Lower leg skin (tissue), 4 donors: ENCODE measurements at places on chromosomes 5 and 9.
A peak's percentile ranks its signal among the peaks of the same experiment; 100 is the strongest.

DNA sequence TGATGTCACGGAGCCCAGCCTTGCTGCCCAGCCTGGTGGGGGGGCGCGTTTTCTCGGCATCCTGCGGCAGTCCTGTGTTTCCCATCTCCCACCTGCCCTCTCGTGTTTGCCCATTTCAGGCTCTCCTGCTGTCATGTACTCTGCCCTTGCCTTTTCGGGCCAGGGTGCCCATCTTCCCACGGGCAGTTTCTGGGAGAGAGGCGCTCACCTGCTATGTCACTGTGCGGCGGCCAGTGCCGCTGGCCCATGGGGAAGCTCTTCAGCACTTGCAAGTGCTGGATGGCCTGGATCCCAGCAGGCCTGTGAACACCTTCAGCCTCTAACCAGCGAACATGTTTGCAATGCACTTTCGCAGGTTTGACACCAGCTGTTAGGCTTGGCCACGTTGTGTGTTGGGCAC, 33.5 kb downstream of the SRD5A1 start:
- no peak for DNase-seq

- DNase-seq, result no peak
Observed at GRCh38 chr9:37947977-37948376, 44.0 kb upstream of the SLC25A51 start.

DNA sequence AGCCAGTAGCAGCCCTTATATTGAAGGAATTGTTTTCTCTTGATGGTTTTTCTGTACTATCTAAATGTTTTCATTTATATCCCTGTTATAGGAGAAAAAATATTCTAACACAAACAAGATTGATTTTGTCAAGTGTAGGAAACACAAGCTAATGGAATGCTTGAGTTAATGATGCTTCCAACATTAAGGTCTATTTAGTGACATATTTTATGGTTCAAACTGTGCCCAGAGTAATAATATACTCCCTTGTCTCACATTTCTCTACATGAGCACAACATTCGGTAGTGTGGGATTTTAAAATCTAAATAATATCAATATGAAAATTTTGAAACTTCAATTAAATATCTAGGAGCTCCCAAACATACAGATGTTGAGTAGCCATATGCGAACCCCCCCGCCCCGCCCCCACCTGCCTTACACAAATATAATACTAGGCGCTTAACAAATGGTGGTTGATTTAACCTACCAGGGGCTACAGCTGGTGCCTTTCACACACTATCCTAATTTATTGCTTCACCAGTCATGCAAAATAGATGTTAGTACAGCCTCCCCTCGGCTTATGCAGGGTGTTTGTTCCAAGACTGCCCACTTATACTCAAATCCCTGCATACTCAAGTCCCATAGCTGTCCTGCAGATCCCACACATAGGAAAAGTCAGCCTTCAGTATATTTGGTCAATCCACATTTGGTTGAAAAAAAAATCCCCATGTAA, 124.1 kb upstream of the ACO1 start:
- no peak for DNase-seq

DNA sequence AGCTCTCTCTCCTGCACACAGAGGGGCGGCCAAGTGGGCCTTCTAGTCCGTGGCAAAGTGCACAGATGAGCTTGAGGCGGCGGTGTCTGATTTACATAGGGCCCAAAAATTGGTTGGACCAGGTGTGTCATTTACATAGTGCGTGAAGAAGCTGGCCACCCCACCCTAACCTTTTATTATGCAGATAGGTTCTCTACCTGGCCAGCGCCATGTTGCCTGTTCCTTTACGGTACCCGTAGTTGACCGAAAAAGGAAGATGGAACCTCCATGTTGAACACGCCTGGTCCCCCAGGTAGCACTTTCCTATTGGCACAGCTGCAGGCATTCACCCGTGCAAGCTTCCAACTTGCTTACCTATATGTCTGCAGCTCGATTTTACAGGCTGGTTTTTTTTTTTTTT, 61.5 kb downstream of the GNA14 start:
- DNase-seq, result no peak

DNA sequence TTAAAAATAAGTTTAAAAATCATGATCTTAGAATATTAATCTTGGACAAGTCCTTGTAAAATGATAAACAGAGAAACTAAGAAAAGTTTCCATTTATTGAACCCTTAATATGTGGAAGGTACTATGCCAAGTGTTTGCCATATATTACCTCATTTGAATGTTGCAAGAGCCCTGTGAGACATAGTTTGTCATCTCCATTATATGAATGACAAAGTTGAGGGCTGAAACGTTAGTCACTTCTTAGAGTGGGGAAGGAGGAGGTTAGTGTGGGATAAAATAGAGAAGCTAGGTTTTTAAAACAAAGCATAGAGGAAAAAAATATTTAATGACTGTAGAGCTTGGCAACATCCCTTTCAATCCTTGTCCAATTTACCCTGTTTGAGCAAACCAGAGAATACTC, 2.0 kb downstream of the TNC start:
- DNase-seq, result no peak

DNA sequence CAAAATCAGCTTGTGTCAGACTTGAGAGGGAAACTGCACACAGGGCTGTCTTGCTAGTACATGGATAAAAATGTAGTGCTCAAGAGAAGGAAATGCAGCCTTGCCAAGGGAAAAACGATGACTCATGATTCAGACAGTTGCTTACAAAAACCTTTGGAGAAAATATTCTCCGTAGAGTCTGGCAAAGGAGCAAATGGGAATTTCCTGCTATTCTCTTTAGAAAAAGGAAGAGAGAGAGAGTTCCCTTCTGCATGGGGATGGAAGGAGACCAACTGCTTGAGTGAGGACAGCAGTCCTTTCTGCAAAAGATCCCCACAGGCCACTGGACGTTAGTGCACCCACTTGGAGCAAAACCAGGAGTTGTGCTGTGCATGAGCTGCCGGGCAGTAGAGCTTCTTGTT, 7.6 kb downstream of the IFNB1 start:
- no peak for DNase-seq

DNA sequence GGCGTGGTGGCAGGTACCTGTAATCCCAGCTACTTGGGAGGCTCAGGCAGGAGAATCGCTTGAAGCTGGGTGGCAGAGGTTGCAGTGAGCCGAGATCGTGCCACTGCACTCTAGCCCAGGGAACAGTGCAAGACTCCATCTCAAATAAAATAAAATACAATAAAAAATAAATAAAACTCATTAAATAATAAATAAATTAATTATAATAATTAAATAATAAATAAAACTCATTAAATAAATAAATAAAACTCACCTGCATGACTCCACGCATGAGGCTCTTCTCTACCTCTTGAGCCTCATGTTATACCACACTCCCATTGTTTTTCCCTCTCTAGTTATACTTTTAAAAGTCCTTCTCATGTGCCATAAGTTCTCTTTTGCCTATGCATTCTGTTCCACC, 995.4 kb downstream of the MAT2B start:
- DNase-seq, result no peak

- no peak for DNase-seq
Observed at GRCh38 chr9:84785792-84786547, 116.4 kb downstream of the NTRK2 start.

DNA sequence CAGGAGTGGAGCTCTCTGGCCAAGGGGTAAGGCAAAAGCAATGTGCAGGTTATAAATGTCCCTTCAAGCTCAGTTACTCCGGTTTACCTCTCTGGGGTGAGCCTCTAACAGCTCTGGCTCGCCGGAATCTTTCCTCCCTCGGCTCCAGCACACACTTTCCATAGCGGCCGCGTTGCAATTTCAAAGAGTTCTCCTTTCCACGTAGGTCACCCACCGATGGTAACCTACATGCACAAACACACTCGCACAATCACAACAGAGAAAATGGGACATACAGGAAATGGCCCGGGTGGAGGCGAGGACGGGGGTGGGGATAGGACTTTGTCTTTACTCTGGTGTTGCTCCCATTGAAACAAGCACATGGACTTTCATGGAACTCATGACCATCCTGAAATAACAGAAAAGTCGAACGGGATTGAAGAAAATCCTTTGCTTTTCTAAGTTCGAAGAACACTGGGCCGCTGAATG, 1.2 kb downstream of the LHFPL2 start:
- DNase-seq, result no peak

GRCh38 chr9:109903515-109904138, 123.6 kb downstream of the PALM2AKAP2 start:
- DNase-seq, result no peak

DNA sequence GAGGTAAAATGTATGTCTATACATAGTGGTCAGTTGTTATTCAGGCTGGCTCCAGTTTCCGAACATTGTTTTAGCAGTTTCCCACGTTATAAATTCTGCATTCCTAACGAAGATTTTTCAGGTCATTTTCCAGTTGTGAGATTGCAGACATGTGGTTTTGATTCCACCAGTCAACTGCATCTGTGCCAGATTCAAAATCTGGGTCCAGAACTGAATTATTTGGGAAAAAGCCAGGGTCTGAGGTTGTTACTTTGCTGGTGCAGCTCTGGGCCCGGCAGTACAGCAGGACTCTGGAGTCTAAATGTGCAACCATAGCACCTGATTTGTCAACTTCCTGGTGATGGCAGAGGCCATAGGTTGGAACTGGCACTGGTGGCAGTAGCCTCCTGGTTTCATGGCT, 105.7 kb upstream of the MEGF10 start:
- DNase-seq, result no peak

DNA sequence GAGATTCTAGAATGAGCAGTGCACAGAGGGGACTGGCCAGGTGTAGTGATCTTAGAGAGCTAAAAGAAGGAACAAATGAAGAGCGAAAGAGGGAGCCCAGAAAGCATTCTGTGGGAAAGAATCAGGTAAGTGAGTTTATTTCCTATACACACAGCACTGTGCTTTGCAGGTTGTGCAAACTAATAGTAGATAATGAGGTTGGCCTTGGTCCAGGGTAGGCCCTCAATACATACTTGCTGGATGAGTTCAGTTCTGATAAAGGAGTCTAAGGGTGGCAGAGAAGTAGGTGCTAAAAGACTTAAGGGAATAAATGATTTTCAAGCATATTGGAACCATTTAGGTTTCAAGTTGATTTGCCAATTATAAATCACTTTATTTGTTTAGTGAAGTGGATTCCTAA, 122.0 kb downstream of the NPR3 start:
- no peak for DNase-seq

GRCh38 chr5:143733665-143734455, 78.1 kb upstream of the HMHB1 start:
- no peak for DNase-seq

DNA sequence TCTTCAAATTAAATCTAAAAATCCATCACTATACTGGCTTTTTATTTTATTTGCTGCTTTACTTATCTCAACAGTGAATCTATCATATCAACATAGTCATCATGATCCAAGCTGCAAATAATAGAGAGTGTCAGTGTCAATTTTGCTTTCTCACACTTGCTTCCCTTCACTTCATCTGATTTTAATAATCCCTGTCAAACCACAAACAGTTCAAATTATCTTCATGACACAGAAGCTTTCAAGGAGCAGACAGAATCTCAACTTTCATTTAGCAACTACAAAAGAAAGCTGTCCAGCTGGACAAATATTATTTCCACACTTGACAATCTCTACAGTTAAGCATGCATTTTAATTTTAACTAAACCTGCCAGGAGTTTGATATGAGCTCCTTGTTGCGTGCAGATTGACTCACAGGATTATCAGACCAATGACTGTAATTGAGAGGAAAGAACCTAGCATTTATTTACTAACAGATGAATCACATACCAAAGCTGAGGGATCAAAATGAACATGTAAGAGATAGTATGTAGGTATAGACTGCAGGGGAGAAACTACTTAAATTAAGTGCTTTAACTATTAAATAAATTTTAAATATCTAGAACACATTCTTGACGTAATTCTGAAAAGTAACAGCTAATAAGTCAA, 56.0 kb downstream of the KIAA0825 start:
- no peak for DNase-seq

GRCh38 chr9:16645970-16646369, 224.5 kb downstream of the BNC2 start:
- no peak for DNase-seq

DNA sequence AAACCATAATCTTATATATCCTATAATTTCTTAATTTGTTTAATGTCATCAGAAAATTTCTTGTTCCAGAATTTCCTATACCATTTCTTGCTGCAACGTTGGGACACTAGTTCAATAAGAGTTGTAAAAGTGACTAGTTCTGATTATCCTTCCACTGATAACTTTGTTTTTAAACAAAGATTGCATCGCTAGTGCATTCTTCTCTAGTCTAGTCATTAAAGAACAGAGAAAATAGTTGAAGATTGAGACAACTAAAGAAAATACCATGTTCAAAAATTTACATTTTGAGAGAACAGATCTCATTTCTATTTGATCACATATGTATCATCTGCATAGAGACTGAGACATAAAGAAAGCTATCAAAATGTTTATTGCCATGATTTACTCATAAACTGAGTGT, 1888.2 kb downstream of the EFNA5 start:
- DNase-seq, result no peak

DNA sequence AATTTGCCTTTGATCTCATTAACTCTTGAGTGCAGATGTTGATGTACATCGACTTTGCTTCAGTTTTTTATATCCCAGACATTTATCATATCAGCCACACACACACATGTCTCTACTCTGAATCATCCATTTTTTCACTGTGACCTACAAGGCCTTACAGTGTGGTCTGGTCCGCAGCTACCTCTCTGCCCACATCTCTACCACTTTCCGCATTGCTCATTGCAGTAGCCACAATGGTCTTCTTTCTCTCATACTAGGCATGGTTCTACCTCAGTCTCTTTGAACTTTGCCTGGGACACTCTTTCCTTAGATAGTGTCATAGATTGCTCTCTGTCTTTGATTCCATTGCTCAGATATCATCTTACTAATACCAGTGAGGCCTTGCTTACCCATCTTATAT, 87.9 kb upstream of the FSD1L start:
- no peak for DNase-seq

- peak; percentile 89 for DNase-seq
Observed at GRCh38 chr5:134555890-134556311, 30.4 kb downstream of the JADE2 start.

DNA sequence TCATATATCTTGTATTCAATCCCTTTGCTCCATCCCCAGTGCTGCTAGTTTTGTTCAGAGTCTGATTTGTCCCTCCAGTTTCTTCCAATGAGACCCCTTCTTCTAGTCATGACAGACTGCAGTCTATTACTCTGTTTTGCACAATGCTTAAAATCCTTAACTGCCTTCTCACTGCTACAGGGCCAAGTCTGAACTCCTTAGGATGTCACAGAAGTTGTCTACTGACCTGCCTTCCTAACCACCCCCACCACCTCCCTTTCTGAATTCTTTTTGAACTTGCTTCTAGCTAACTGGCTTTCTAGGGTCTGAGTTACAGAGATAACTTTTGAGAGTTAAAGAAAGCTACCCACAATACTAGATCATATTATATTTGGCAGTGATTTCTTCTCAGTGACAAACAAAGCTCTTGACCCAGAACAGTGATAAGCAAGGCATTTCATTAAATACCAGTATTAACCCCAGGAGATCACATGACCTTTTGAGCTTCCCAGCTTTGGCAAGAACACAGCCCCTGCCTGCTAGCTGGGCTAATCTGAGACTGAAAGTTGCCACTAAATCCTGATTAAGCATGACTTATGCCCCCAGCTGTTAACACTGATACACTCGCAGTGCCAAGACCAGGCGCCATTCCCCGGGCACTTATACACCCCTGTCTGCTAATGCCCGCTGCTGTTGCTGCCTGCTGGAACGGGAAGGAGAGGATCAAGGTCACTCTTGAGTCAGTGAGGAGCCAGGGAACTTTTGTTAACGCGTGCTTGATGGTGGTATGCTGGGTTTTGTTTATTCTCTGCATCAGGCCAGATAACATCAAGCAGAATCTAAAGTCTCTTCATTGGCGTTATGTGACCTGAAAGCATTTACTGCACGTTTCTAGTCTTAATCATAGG, 36.4 kb upstream of the ADAMTSL1 start:
- peak; percentile 85 for DNase-seq

- no peak for DNase-seq
Observed at GRCh38 chr9:36748322-36748899, 175.7 kb downstream of the MELK start.

GRCh38 chr9:110821064-110821463, 152.5 kb downstream of the MUSK start:
- no peak for DNase-seq
